ENCODE measurements at places on chromosomes 3 and 15.

GRCh38 chr15:94270570-94270969 lies 39.2 kb downstream of the MCTP2 start:
- DNase-seq = no peak

DNA sequence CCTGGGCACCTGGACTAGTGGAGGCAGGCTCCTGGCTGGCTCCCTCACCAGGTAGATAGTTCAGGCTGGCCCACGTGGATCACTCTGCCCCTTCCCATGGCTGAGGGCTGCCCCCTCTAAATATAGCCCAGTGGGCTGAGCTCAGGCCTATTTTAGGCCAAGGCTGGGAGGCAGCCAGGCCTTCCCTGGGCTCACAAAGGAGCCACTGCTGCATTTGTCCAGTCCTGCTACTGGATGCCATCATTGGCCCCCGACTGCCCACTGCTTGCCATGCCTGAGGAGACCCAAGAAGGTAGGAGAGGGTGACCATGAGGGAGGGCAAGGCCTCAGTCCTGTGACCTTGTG lies at the start of gene LSMEM2:
LSMEM2 (plus strand) TSS at position 208 of the 345 bp plus-strand sequence; CDS start at position 235, 27 bp downstream.
- DNase-seq = no peak

GRCh38 chr15:79049416-79049815 lies 41.2 kb downstream of the RASGRF1 start:
- DNase-seq = no peak

GRCh38 chr15:52023169-52023922 lies 4.3 kb downstream of the MAPK6 start:
- DNase-seq = no peak

DNA sequence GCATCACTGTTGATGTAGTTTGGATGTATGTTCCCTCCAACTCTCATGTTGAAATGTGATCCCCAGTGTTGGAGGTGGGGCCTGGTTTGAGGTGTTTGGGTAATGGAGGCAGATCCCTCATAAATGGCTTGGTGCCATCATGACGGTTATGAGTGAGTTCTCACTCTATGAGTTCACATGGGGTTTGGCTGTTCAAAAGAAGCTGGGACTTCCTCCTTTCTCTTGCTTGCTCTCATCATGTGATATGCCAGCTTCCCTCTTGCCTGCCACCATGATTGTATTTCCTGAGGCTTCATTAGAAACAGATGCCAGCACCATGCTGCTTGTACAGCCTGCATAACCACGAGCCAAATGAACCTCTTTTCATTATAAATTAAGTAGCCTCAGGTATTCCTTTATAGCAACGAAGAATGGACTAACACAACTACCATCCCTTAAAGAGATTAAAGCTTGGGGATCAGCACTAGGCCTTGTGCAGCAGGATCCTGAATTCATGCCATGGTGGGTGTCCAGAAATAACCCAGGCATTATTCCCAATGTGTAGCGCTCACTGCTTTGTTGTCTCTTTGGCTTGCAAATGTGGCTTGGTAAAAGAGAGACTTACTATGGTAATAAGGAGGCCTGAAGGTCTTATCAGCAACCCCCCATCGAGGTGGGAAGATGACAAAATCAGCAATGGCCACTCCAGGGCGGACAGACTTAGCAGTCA lies 41.9 kb downstream of the NDUFB4 start:
- DNase-seq = no peak

DNA sequence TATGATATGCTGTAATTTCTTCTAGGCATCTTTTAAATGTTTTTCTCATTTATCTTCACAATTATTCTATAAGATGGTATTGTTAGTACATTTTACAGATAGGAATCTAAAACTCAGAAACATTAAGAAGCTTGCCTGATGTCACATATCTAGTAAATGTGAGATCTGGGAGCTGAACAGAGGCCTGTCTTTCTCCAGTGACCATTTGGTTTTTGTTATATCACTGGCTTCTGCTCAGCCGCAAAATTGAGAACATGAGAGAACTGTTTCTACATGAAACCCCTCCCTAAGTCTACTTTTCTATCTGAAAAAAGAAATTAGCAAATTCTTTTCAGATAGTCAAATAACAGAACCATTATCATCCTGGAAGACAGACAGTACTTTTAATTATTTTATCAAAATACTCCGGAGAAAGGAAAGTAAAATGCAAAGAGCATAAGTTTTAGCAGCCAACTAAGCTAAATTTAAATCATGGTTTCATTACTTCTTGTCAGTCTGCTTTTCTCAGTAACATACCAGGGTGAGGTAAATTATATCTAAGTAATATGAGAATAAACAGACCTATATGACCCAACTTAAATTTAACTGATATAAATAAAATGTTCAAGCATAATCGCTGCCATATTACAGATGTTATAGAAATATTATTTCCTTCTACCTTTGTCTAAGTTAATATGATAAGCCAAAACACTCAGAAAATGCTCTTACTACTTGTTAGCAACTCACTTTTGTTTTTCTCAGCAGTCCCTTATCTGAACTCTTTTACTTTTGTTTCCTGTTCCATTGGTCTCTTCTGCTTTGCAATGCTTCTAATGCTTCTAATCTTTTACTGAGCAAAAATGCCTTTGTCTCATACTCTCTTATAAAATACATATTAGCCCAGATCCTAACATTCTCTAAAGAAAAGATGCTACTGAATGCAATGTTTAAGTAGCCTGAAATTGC lies 68.0 kb upstream of the MBNL1 start:
- DNase-seq = no peak

DNA sequence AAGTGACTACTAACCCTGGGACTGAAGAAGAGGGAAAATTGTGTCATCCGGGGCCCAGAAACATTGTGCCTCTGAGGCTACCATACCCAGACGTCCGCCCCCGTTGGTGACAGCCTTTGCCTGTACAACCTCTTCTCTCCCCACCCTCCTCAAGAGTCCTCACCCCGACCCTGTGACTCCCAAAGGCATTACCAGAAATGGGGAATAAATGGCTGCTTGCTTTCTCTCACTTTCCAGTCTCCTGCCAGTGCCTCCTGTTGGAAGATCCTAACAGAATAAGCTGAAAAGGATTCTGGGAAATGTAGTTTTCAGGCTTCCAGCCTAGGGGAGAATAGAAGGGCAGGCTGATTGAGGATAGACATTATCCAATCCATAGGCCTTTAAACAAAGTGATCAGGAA lies 30.8 kb upstream of the SLC25A36 start:
- DNase-seq = no peak
